Vagina (tissue), 2 donors: ENCODE measurements at places on chromosomes 3 and 15.

DNA sequence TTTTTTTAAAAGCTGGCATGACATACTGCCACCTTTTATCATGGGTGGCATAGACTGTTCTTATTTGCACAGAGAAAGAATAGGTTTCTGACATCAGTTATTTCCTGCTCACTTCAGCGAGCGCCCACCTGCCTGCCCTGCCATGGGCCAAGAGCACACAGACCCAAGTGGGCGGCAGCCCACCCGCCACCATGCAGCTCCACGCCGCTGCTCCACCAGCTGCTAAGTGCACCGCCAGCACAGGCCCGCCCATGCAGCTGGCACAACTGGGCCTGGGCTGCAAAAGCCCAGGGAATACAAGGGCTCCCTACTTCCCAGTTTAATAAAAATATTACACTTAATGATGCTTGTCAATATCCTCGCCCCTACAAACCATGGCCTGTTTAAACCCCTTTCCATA lies 15.4 kb downstream of the ZNF148 start:
- DNase-seq = no peak

DNA sequence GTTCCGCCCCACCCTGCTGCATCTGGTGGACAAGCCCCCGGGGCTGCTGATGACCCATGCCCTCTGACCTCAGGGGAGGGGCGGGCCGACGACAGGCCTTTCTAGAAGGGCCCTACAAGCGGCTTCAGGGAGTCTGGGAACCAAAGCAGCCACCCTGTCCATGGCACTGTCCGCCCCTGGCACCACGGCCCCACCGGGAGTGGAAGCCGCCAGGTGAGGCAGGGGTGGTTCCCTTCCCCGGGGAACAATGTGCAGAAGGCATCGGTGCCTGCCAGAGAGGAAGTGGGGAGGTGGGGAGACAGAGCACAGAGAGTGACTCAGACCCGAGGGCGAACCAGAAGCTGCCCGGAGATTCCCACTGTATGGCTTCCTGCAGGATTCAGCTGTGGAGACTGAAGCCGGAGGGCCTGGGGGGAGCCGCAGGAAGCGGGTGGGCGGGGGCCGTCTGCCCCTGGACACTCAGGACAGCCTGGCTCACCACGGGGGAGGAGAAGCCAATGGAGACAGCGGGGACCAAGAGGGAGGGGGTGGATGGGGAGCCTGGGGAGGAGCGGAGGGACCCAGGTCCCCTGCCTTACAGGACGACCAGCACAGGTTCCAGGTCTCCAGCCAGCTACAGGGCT lies 134.0 kb downstream of the TPRA1 start:
- no peak for DNase-seq

DNA sequence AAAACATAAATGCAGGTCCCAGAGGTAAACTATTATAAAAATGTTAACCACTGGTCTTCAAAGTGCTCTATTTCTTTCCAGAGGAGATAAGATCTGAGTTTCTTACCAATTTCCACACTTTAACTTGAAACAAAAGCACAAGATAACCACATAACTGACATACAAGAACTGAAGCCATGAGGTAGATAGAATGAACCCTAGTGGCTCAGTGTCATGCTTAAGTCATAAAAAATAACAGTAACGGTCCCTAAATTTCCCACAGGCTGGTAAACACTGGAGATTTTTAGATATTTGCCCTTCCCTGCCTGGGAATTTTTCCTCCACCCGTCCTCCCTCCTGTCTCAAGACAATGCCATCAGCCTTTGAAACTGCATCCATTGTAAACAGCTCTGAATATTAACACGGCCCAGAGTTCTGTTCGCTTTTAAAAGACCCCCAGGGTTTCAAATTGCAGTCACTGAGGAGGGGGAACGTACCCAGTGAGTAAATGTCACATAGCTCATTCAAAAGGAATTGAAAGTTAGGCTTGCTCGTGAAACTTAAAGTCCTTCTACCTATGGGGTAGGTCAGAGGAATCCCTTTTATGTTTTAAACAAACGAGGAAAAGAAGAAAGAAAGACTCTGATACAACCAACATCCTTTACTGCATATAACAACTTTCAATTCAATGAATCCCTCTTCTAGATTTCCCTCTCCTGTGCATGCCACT lies 5.7 kb downstream of the LRIG1 start:
- no peak for DNase-seq

- DNase-seq = no peak
Measured at GRCh38 chr3:113331187-113331586, 110.1 kb downstream of the CFAP44 start.

DNA sequence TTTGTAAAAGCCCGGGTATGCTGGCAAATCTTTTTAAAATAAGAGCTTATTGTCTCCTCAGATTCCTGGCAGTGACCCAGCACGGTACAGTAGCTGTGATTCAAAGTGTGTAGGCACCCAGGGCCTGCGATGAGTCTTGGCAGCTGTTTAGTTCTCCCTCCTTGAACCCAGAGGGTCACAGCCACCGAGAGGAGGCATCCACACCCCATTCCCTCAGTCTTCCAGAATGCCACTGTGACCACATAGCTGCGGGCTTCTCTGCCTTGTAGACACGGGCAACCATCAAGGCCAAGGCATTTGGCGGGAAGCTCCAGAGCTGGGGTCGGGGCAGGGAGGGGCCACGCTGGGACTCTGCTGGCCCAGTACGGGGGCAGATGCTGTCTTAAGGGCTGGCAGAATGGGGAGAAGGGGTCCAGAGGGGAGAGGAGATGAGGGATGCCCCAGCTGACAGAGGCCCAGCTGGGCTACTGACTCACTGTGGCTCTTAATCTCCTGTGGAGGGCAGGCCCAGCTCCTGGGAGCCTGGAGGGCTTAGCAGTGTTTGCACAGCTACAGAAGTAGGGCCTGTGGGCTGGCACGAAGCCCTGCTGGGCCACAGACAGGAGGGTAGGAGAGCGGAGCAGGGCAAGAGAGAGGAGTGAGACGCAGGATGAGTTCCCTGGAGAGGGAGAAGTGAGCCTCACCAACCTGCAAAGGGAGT lies 68.8 kb upstream of the DLG1 start:
- no peak for DNase-seq

DNA sequence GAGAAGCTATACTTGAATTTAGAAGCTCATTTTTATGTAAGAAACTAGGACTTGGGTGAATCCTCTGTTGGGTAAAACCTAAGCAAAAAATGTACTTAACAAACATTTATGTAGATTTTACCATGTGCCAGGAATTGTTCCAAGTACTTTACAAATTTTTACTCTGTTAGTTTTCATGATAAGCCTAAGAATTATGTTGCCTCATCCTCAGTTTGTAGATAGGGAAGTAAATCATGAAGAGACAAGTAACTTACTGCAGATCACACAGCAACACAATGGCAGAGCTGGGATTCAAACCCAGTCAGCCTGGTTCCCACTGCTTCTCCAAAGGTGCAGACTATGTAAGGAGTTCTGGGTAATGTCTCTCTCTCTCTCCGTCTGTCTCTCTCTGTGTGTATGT lies 169.9 kb downstream of the DIPK2A start:
- DNase-seq = no peak

- no peak for DNase-seq
Measured at GRCh38 chr3:141000027-141000663, 51.0 kb upstream of the SPSB4 start.

- DNase-seq = no peak
Measured at GRCh38 chr3:147755310-147755709, 346.1 kb downstream of the ZIC1 start.

DNA sequence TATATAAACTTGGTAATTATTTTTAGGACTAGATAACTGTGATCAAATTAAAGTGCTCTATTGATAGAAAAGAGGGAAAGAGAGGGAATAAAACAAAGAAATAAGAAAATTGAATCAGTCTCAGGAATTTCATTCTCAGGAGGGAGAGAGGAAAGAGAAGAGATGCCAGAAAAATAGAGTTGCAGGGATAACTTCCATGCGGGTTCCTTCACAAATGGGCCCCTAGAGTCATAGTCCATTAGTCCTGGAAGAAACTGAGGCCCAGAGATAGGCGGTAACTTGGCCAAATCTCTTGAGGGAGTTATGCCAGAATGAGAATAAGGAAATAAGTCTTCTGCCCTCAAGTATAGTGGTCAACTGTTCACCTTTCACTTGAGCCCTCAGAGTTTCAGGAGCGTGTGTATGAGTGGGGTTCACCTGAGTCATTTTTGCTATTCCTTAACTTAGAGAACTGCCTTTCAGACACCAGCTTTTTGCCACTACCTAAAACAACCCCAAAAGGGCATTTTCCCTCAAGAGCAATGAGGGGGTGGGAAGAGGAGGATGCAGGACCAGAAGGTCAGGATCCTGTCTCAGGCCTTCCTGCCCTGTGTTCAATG lies 192.6 kb downstream of the MEX3B start:
- no peak for DNase-seq

GRCh38 chr15:40618023-40618422 lies 24.0 kb downstream of the KNL1 start:
- DNase-seq = no peak

- no peak for DNase-seq
Measured at GRCh38 chr3:185253645-185254410, at the start of gene EHHADH. Gene EHHADH, minus strand, starts transcription at chr3:185254049. Its CDS starts 27 bp downstream, at chr3:185254022.

DNA sequence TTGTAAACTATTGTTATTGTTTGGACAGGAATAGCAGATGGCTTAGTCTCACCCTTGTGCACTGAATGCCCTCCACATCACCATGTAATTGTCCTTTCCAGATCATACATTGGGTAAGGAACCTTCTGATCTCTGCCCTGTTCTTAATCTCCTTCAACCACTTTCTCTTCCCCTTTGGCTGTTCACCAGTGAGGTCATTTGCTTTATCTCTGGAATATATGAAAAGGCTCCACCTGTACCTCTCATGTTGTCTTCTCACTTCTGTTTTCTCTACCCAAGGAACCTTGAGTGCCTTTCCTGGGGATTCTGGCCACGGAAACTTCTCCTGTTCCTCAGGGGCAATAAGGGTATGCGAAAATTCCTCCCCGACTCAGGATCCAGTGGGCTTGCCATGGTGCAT lies 28.5 kb downstream of the MCTP2 start:
- DNase-seq = no peak

- no peak for DNase-seq
Measured at GRCh38 chr3:185409957-185410356, 47.0 kb downstream of the MAP3K13 start.

- no peak for DNase-seq
Measured at GRCh38 chr3:132758740-132759139, 36.5 kb upstream of the NPHP3 start.

DNA sequence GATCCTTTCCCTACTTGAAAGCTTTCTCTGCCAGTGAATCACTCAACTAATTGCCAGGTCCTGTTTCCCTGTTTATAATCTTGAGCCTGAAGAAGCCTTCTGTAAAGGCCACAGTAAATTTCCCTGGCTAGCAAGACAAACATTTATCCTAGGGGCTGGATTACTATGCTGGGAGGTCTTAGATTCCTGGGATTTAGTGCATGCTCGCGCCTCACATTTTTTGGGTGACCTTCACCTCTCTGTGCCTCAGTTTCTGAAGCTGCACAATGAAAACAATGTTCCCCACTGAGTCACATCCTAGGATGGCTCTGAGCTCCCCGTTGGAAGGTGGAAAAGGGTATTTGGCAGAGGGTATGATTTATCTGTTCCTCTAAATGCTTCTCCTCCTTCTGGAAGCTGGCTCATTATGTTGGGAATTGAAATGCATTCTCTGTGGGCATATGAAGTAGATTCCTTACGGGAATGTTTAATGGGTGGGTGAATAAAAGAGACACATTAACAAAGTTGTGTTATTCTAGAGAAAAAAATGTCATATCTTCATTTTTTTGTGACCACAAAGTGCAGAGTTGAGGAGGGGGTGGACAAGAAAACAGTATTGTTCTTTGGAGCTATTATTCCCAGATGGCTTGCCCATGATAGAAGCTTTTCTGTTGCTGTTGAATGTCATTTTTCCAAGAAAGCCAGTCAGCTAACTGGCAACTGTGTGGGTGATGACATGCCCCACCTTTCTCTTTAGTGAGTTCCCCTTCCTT lies 32.4 kb downstream of the LSM3 start:
- DNase-seq = no peak

- no peak for DNase-seq
Measured at GRCh38 chr3:177579419-177579818, 382.1 kb upstream of the TBL1XR1 start.

DNA sequence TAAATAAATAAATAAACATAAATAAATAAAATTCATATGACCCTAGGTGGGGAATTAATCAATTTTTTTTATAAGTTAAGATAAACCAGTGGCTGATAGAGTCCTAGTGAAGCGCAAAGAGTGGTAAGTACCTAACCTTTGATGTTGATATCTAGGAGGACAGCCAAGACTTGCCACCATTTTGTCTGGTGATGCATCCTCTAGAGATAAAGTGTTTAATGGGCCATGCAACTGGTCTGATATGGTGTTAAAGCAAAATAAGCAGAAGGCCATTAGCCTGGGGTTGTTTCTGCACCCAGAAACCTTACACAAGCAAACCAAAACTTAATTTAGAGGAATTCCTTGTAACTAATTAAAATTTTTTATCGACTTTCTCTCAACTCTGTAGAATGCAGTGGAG lies 9.6 kb upstream of the USP8 start:
- DNase-seq = no peak

DNA sequence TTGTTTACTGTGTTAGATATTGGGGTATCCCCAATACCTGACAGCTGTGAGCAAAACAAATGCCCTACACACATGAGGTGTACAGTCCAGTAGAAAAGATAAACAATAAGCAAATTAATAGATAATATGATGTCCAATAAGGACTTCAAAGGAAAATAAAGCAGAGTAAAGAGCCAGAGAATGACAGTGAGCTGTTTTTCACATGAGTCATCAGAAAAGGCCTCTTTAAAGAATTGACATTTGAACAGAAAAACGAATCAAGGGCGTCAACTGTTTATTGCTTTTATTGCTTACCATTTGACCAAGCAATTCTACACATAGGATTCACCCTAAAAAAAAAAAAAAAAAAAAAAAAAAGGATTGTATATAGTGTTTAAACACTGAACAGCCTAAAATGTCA lies 96.6 kb upstream of the FLNB start:
- DNase-seq = no peak

DNA sequence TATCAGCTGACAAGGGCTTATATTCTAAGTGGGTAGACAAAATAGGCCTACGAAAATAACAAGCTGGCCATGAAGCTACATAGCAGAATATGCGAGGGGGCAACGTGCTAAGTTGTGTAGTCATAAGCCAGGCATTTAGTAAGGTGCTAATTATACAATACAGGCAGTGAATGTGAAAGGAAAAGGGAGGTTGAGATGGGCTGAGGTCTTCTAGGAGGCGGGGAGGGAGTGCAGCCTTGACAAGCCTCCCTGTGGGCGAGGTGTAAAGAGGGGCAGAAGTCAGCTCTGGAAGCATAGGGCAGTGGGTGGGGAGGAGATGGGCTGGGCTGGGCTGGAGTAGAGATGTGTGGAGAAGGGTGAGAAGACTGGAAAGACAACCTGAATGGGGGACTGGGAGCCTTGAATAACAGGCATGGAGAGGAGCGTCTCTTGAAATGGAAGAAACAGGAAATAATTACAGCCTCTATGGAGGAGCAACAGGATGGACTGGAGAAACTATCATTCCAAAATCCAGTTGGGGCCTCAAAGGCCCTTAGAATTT lies 1.2 kb downstream of the TIGIT start:
- DNase-seq = no peak

DNA sequence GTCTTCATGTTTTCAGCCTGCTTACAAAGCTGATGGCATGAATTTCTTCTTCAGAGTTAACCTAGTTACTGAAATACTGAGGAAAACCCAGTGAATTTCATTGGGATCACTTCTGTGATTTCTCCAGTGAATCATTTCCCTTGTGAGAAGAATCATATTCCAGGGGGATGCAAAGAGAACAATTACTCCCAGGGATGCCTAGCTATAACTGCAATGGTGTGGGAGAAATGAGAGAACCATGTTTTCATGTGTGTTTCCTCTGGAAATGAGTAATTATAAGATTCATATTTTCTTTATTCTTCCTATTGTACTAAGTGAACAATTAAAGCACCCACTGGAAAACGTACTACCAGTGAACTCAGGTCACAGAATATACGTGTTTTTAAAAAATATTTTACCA lies 485.4 kb downstream of the GRM7 start:
- no peak for DNase-seq
